ENCODE measurements at places on chromosomes 2 and 18.

DNA sequence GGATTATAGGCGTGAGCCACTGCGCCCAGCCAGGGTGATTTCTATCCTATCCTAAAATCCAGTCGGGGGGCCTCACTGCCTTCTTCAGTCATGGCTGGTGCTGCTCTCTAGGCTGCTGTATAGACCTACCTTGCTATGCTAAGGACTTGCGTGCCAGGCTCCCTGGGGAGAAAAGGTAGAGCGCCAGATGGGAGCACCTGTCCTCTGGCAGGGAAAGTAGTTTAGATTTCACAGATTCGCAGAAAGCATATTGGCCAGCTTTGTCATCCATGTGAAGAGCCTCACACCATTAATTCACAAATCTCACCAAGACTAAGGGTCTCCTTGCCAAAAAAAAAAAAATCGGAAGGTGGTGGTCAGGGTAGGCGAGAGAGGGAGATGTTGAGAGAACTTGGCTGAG is 217.6 kb downstream of the ATAD2B start:
- no peak for DNase-seq

DNA sequence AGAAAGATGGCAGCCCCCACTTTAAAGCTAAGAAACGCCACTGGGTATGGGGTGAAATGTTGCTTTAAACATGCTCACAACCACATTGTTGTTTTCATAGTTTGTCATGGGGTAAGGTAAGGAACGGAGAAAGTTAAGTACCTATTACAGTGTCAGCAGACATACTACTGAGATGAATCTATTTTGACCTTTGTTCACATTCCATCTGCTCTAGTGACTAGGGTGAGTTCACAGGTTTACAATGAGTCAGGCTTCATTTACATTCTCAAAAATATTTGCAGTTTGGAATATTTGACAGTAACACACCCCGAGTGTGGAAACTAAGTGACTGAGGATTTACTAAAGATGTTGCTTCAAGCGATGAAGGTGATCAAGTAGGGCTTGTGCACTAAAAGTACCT is 428.7 kb upstream of the ACVR2A start:
- no peak for DNase-seq

- DNase-seq = no peak
Measured at GRCh38 chr2:73984922-73985307, 205 bp downstream of the TET3 start.

DNA sequence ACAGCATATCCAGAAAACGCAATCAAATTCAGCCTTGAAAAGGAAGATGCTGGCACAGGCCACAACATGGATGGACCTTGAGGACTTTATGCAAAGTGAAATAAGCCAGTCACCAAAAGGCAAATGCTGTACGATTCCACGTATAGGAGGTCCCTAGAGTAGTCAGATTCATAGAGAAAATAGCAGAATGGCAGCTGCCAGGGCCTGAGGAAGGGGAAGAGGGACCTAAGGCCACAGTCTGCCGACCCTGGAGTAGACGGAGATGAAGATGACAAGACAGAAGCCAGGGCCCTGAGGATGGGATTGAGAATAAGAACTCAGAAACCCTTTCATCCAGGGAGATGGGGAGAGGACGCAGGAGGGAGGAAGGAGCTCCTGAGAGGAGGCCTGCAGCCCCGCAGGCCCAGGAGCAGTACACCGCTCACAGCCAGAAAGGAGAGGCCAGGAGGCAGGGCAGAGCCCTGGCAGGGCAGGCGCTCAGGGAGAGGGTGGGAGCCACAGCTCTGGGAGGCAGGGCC is 8.1 kb upstream of the MTERF4 start:
- DNase-seq = no peak

GRCh38 chr18:6755107-6755506 is 25.6 kb downstream of the ARHGAP28 start:
- DNase-seq = no peak

GRCh38 chr2:181241797-181242196 is 215.4 kb upstream of the ITGA4 start:
- no peak for DNase-seq

DNA sequence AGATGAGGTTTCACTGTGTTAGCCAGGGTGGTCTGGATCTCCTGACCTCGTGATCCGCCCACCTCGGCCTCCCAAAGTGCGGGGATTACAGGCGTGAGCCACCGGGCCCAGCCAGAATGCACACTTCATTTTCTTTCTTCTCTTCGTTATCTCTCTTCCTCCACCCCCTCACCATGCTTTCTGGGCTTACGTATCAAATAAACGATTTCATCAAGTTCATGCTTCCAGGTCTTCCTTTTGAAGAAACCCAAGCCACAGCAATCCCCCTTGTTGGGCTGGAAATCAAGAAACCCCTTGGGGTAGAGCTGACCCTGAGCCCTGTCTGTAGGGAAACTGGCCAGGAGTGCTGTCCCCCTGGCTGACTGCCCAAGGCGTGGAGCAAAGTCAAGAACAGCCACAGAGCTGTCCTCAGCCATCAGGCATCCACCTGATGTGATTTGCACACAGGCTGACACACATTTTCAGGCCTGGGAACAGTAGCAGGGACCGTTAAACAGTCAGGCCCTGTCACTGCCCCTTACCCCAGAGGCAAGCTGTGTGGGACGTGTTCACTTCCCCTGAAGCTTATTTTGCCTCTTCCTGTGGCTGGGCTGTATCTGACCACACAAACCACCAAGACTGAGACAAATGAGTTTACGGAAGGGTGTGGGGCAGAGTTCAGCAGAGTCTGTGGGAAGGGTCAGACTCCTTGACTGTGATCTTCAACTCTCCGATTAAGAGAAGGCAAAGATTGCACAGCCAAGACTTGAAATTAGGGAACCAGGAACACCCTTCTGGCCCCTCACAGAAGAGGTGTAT is 15.1 kb upstream of the NMUR1 start:
- DNase-seq = no peak

DNA sequence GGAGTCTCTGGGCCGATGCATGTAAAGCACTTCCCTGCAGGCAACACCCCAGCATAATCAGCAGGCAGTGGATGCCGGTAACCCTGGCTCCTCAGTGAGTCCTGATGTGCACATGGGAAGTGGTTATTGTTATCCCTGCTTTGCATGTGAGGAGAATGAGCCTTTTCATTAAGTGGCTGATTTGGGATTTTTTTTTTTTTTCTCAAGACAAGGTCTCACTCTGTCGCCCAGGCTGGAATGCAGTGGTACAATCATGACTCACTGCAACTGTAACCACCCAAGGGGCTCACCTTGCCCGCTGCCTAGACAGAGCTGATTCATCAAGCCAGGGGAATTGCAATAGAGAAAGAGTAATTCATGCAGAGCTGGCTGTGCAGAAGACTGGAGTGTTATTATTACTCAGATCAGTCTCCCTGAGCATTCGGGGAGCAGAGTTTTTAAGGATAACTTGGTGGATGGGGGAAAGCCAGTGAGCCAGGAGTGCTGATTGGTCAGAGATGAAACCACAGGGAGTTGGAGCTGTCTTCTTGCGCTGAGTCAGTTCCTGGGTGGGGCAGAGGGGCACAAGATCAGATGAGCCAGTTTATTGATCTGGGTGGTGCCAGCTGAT is 95.4 kb downstream of the SOCS6 start:
- no peak for DNase-seq

DNA sequence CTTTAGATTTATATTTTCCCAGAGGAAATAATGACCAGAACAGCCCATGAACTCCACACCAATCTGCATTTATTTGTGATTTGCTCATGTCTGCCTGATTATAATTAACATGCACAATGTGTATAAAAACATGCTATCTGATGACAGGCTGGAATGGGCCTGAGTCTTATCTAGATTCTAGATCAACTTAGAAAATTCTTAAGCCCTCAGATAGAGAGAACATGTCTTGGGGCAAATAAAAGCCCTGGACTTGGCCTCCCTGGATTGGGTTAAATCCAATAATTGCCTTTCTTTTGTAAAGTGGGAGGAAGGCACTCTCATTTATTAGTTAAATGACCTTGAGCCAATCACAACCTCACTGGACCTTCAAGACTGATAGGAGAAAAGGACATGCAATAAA is 61.8 kb downstream of the EVA1A start:
- no peak for DNase-seq

- DNase-seq = no peak
Measured at GRCh38 chr2:152037743-152038435, 61.0 kb downstream of the CACNB4 start.

- DNase-seq = no peak
Measured at GRCh38 chr2:120272763-120273481, 20.3 kb downstream of the RALB start.

DNA sequence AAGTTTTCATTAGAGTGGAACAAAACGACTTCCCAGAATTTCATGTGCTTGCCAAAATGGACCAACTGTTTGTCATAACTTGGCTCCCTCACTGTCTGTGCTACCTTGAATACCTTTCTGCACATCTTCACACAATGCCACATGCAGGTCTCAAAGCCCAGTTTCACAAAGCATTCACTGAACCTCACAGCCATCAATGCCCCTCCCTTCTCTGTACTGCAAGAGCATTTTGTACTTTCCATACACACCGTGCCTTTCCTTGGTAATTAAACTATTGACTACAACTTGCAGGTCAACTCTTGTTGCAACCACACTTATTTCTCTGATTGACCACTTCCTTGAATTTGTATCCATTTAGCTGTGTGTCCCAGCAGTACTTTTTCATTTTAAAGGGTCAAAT is 50.5 kb downstream of the PAX3 start:
- no peak for DNase-seq

DNA sequence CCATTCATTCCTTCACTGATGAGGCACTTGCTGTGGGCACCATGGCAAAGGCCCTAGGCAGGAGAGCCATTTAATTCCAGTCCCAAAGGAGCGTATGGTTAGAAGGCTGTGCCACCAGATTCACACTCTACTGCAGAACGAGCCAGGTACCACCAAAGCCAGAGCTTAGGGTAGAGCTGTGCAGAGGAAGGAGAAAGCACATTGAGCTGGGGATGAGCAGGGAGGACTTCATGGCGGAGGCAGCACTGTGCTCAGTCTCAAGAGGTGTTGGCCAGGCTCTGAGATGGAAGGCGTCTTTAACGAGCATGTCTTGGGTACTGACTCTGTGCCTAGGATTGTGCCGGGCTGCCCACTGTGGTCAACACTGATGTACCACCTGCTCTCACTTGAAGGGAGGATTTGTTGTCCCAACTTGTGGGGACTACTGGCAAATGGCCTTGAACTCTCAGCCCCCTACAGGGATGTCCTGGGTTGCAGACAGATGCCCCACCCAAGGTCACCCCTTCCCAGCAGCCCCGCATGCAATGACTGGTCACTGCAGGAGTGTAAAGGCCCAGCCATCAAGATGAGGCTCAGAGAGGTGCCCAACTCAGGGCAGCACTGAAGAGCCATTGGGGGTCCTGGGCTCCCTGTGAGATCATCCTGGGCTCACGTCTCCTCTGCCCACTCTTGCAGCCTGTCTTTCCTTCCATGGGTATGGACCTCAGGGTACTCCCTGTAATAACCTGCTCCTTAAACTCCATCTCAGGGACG is 251.4 kb downstream of the GLI2 start:
- no peak for DNase-seq

DNA sequence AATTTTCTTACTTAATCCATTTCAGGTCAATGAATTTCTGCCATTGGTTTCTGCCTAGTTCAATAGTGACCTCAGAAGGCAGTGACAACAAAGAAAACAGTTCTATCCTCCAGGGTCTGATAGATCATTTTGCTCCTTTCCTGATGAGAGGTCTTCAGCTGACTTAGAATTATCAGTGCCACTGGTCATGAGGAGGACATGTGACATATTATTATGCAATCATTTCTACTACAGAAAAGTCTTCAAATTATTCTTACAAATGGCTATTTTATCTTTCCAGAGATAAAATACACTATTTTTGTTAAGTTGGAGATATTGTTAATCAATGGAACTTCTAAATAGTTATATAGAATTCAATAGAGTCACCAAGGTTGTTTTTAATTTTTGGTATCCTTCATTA is 360.0 kb upstream of the GALNT5 start:
- DNase-seq = no peak

DNA sequence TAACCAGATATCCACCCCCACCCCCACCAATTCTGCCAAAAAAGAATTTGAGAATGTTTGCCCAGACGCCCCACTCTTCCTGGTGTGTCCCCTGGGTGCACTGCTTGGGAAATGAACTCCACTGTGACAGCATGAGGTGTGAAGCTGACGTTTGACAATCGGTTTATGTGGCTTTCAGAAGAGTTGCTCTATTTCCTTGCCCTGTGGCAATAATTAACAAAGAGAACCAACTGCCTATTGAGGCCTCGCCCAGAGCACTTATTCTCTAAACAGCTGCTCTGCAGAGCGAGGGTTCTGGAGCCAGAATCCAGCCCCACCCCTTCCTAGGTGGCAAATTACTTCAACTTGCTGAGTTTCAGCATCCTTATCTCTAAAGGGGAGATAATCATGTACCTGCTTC is 115.8 kb upstream of the SIX3 start:
- DNase-seq = no peak

- no peak for DNase-seq
Measured at GRCh38 chr2:111944531-111945210, 46.3 kb downstream of the MERTK start.

GRCh38 chr2:191209340-191209739 is 35.9 kb upstream of the MYO1B start:
- no peak for DNase-seq

- no peak for DNase-seq
Measured at GRCh38 chr18:33062834-33063364, 290.1 kb upstream of the KLHL14 start.

GRCh38 chr2:185391543-185391942 is 347.1 kb upstream of the FSIP2 start:
- no peak for DNase-seq

GRCh38 chr2:21759819-21760218 is 636.1 kb downstream of the TDRD15 start:
- no peak for DNase-seq

- DNase-seq = no peak
Measured at GRCh38 chr2:228599297-228599696, 417.8 kb upstream of the SPHKAP start.

DNA sequence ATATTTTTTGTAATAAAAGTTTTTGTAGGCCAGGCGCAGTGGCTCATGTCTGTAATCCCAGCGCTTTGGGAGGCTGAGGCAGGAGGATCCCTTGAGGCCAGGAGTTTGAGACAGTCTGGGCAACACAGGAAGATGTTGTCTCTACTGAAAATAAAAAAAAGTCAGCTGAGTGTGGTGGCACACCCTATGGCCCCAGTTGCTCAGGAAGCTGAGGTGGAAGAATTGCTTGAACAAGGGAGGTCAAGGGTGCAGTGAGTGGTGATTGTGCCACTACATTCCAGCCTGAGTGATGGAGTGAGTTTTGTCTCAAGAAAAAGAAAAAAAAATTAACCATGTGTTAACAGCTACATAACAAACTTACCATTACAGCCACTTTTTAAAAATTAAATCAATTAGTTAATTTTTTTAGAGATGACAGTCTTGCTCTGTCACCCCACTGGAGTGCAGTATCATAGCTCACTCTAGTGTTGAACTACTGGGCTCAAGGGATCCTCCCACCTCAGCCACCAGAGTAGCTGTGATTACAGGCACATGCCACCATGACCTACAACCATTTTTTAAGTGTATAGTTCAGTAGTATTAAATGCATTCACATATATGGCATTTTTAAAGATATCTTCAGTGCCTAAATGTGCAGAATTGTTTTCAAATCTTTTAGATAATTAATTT is 67.2 kb upstream of the ACYP2 start:
- no peak for DNase-seq

DNA sequence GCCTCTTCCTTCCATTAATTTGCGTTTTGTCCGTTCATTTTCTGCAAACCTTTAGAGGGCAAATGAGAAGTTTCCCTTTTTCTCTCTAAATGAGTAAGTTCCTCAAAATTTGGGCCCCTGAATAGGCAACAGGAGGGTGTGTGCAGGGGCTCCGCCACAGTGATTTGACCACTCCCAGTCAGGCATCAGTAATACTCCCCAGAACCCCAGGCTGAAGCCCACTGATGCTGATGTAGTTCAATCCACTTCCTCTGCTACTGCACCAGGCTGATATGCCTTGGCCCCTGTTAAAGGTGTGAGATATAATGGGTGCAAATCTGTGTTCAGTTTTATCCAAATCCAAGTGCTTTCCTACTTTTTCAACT is 1150.0 kb downstream of the RPIA start:
- no peak for DNase-seq
